NCI-H1436 (cell line): ENCODE measurements at places on chromosomes 2 and 18.

DNA sequence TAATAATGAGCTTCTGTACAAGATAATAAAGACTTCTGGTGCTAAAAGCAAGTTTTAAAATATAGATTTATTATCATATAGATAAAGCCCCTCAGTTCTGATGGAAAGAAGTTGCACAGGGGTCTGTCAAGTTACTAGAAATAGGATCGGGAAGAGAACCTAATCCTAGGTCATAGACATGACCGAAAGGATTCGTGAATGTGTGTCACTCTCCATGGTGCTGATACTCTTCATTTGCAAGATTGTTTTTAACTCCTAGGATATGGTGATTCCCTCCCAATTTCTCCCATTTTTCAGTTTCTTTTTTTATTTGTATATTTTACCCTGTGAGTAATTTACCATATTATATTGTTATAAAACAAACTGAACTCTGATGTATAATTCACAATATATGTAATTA, 58.9 kb upstream of the CTNNA2 start:
- no peak for DNase-seq

GRCh38 chr18:74832999-74833398, 235.3 kb downstream of the ZNF407 start:
- no peak for DNase-seq

GRCh38 chr2:85788603-85789002, 34.8 kb downstream of the ATOH8 start:
- DNase-seq, result no peak

- DNase-seq, result no peak
These were observed 1.4 kb downstream of the PSME4 start for GRCh38 chr2:53969285-53969967.

- DNase-seq, result no peak
These were observed 74.7 kb downstream of the PRKCE start for GRCh38 chr2:45726188-45726587.

DNA sequence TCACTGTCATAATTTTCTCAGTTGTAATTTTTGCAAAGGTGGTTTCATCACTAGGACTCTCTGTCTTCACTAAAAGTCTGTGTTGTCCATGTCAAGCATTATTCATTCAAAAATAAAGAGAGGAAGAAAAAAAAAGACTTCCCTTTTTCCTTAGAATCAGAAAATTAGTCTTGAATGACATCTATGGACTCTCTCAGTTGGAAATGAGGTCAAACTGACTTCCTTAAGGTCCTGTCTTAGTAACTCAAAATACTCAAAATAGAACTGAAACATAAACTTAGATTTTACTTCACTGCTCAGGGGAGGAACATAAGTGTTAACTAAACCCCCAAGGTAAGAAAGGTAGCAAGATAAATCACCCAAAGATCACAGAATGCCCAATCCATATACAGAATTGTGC, 2.2 kb upstream of the ZNF407 start:
- no peak for DNase-seq

DNA sequence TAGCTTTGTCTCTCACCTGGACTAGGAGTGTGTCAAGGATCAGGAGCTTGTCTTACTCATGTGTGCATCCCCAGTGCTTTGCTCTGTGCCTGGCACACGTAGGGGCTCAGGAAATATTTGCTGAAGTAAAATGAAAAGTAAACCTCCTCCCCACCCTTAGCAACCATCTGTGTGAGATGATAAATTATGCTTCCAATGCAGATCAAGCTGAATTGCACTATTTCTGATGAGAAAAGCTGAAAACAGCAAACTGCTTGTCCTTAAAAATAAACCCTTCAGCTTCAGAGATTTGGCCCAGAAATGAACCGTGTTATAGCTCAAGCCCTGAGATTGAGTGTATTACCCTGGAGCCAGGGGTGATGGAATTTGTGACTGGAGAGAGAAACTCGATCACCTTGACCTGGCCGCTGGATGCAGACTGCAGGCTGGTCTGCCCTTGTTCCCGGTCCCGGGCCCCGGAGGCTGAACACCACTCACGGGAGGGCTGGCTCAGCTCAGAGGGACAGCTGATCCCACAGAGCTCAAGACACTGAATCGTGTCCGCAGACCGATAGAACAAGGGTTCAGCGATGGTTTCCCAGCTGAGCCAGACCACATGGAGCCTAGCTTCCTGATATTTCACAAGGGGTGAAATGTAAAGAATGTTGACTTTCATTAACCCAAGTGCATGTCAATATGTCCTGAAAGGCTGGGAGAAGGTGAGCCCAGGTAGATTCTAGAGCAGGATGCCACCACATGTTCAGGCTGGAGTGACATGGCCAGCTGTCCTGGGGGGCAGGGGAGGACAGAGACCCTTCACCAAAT, 50.5 kb downstream of the DDX1 start:
- no peak for DNase-seq

- peak; percentile 2 for DNase-seq
These were observed 573 bp downstream of the KDSR start for GRCh38 chr18:63366213-63367052.

GRCh38 chr18:26493021-26493420, 55.3 kb downstream of the KCTD1 start:
- no peak for DNase-seq

DNA sequence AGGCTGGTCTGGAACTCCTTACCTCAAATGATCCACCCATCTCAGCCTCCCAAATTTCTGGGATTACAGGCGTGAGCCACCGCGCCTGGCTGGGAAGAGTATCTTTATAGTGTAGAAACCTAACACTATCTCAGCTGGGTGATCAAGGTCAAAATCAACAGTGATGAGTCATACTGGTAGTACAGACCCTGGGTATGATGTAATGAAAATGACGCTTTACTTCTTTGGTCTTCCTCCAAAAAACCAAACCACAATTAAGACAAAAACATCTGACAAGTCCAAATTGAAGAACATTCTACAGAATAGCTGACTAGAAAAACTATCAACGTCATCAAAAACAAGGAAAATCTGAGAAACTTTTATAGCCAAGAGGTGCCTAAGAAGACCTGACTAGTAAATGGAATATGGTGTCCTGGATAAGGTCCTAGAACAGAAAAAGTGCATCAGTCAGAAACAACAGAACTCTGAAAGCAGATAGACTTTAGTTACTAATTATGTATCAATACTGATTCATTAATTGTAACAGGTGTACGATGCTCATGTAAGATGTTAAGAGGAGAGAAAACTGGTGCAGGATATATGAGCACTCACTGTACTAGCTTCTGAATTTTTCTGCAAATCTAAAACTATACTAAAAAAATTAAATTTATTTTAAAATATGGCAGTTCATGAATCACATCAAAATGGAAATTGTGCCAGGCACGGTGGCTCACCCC, 25.4 kb downstream of the PDCL3 start:
- no peak for DNase-seq

- DNase-seq, result no peak
These were observed 25.0 kb upstream of the SPP2 start for GRCh38 chr2:234025466-234025865.

DNA sequence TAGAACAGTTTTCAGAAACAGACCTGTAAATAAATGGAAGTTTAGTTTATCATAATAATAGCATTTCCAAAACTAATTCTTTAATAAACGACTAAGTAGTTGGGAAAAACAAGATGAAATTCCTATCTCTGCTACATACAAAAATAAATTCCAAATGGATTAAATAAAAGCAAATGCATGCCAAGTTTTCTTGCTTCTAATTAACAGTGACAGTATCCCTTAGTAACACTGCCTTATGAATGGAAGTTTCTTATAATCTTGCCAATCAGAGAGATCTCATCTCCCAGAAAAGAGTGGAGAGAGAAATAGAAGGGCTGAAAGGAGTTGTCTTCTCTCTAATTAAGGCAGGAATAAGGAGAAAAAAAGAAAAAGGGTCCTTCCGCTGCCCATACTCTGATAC, 133.9 kb downstream of the GFPT1 start:
- DNase-seq, result no peak

GRCh38 chr2:102096103-102096502, 46.4 kb upstream of the IL1R1 start:
- no peak for DNase-seq
